ENCODE measurements at places on chromosomes 3 and 15. TPM values are rescaled to one million over a fixed set of nuclear protein-coding genes. Genes with fewer than 3 reads are reported as not detected.

DNA sequence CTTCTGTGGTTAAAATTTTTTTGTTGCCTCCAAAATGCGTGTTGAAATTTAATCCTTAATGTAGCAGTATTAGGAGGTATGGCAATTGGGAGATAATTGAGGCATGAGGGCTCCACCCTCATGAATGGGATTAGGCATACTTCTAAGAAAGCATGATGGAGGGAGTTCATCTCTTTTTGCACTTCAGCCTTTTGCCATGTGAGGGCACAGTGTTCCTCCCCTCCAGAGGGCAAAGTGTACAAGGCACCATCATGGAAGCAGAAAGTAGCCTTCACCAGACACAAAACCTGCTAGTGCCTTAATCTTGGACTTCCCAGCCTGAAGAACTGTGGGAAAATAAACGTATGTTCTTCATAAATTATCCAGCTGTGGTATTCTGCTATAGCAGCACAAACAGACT lies 429.5 kb downstream of the ZIC1 start:
- DNase-seq = no peak

GRCh38 chr15:70488002-70488605 lies 275.3 kb downstream of the UACA start:
- DNase-seq = peak; percentile 50

The DCLK3 gene
- total RNA-seq = not detected

DNA sequence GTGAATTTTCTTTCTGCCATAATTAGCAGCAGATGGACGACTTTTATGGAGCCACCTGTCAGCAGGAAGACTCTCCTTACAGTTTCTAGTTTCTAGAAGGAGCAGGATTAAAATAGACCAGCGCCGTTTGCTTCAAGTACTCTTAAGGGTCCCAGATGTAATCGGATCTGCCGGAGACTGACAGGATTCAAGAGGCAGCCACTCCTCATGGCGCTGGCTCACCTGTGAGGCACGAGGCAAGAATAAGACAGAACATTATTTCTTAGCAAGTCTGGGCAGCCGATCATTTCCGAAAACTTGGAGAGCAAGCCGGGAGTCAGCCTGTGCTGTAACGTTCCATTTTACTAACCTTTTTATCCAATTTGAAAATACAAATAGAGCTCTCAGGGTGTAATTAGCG lies 410.4 kb upstream of the RORA start:
- DNase-seq = no peak

- DNase-seq = no peak
Measured at GRCh38 chr3:15207836-15208504, 1.9 kb downstream of the CAPN7 start.

DNA sequence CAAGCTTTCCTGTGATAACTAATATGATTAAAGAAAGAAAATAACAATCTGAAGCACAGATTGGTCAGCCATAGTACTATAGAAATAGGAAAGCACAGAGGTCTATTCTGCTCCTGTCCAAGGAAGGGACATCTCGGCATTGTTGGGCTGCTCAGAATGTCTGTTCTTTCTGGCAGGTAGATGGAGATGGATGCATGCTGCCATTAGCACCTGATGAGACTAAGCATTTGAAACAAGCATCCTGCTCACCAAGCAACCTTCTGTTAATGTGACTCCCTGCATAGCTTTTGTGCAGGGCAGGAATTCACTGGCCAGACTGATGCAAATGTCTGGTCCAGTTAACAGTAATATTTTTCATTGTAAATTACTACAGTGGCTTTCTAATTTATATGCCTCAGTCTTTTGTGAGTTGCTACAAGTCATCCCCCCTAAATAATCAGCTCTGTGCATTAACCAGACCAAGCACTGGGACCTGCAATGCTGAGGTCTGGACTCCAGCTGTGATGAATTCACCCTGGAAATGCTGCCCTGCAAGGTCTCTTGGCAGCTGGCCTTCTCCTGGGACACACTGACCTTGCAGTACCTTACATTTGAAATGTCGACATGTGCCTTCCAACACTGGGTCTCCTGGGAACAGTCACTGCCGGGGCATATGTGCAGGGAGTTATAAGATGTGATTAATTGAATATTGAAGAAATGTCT lies 1123.7 kb downstream of the IGSF11 start:
- DNase-seq = no peak

- DNase-seq = no peak
Measured at GRCh38 chr15:35519541-35520149, 26.3 kb downstream of the DPH6 start.

The ARL13B gene
- 9.3 TPM for total RNA-seq

GRCh38 chr3:175186511-175186910 lies 327.4 kb downstream of the NAALADL2 start:
- DNase-seq = no peak

- DNase-seq = no peak
Measured at GRCh38 chr3:108287146-108287545, 9.2 kb upstream of the HHLA2 start.

GRCh38 chr15:75371901-75372688 lies 3.7 kb upstream of the MAN2C1 start:
- no peak for DNase-seq

The GFM1 gene
- 41.7 TPM for total RNA-seq

- DNase-seq = no peak
Measured at GRCh38 chr3:127734754-127735473, 62.2 kb downstream of the ABTB1 start.

- no peak for DNase-seq
Measured at GRCh38 chr15:84775867-84776449, 27.6 kb downstream of the ZNF592 start.

GRCh38 chr3:39900462-39901002 lies 91.1 kb downstream of the MYRIP start:
- DNase-seq = no peak

The COL8A1 gene
- 0.16 TPM for total RNA-seq

- no peak for DNase-seq
Measured at GRCh38 chr15:100781961-100782530, 97.6 kb upstream of the ALDH1A3 start.

- DNase-seq = no peak
Measured at GRCh38 chr15:31571676-31572075, 245.0 kb downstream of the KLF13 start.

The CDHR4 gene
- not detected for total RNA-seq

DNA sequence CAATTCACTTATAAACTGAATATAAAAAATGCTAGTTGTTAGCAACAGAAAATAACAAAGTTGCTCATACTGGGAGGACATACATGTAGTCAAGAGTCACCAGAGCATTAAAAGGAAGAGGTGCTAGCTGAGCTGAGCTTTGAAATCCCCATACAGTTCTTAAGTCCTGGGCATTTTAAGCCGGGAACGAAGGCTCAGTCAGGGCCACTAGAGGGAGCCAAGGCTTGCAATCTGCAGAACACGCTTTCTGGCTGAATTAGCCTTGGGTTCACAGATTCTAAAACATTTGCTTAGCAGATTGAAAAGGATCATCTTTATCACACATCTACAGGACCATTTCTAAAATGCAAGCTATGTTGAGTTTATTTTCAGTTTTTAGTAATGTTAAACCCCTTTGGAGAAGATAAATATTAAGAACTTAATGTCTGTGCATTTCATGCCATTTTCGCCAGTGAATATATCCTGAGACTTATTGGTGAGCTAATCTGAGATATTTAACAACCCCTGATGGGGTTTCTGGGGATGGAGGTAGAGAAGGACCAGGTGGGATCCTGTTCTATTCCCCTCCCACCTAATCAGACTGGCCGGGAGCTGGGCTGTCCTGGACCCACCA lies 26.3 kb upstream of the MNS1 start:
- DNase-seq = peak; percentile 25

DNA sequence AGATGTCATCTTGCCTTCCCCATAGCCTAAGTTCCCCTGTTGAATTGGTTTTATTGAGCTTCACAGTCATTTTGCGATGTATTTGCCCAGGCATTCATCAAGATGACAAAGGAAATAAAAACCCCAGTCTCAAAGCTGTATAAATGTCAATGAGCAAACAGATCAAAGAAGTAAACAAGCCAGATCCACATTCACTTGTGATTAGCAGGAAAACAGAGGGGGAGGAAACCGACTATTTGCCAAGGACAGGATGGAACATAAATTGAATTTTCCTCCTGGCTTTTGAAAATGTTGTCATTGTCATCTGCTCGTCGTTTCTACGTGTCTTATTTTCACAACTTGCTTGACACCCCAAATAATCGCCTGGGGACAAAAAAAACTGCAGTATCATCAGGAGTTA lies 83.5 kb downstream of the SV2B start:
- no peak for DNase-seq

DNA sequence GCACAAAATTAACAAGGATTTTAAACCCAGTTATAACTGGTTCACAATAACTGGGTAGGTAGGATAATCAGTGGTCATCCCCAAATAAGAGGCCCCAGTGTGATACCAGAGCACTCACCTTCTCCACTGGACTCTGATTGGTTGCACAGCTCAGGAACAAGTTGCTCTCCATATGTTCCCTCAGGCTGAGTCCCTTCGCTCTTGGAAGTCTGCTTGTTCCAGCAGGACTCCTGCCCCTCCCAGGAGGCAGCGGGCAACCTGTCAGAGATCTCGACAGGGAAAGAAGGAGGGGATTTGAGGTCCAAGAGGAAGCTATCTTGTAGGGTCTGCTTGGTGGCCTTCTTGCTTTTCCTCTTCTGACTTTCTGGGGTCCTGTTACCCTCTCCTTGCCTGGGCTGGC lies 51.6 kb upstream of the HEG1 start:
- DNase-seq = no peak

DNA sequence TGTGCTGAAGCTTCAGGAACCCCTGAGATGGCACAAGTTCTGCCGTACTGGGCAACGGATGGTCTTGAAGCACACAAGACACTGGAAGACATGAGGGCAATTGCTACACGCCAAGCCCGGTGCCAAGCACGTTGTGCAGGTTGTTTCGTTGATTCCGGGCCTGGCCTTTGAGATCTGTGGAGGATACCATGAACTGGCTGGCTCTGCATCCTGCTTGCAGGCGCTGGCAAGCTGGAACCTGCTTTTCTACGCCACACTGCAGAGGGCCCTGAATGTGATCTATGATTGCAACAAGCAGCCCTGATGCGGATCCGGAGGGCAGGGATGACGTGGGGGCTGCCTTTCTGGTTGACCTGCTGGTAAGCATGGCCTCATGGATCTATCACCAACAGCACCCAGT lies 262.5 kb upstream of the ATP10A start:
- no peak for DNase-seq

- DNase-seq = no peak
Measured at GRCh38 chr3:188722963-188723362, 448.8 kb upstream of the TPRG1 start.

The EIF4G1 gene
- 290 TPM for total RNA-seq

- no peak for DNase-seq
Measured at GRCh38 chr3:73706771-73707170, 82.0 kb upstream of the PDZRN3 start.

GRCh38 chr3:110139048-110139447 lies 801.7 kb upstream of the DPPA4 start:
- no peak for DNase-seq

GRCh38 chr3:120094776-120095225 lies 554 bp upstream of the GSK3B start:
- DNase-seq = no peak

DNA sequence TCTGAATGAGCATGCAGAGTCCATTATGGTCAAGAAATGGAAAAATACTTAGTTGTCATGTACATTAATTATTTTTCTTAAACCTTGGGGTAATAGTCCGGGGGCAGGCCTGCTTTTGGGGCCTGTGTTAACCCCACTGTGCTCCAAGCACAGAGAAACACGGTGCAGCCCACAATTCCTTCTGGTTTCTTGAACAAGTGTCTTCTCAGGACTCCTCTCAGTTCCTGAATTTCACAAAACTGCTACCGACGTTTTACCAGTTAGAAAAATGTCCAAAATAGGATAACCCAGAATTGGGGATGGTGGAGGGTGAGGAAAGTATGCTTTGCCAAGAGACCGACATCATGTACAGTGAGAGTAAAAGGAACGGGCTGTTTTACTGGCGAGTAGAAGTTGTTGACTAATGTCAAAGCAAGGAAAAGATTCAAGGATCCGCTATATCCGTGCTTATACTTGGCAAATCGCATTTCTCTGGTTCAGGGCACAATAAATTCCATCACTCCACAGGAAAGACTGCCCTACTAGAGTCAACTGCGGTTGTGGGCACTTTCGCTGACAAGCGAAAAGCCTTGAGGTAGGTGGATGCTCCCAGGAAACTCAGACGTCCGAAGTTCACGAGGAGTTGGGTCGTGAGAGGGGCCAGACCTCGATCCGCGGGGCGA lies 495 bp upstream of the NXPE3 start:
- DNase-seq = no peak

The FOXL2NB gene
- total RNA-seq = not detected

The MRPS25 gene
- 55.7 TPM for total RNA-seq

The MYL3 gene
- not detected for total RNA-seq
